ENCODE measurements at places on chromosomes 7 and 10. TPM values are rescaled to one million over a fixed set of nuclear protein-coding genes. Genes with fewer than 3 reads are reported as not detected.

- H3K27me3 ChIP-seq = peaks cover 30% of the 10 kb centered on the region
- no peak for DNase-seq
- no peak overlapping the region for H3K27ac ChIP-seq
- H3K36me3 ChIP-seq = no peaks in the 10 kb centered on the region
Measured at GRCh38 chr10:79496896-79497295, 15.4 kb upstream of the EIF5AL1 start.

- no peak for DNase-seq
- H3K36me3 ChIP-seq = no peaks in the 10 kb centered on the region
- no peaks in the 10 kb centered on the region for H3K27me3 ChIP-seq
- H3K4me1 ChIP-seq = no peaks in the 10 kb centered on the region
- no peak overlapping the region for H3K27ac ChIP-seq
Measured at GRCh38 chr10:2431961-2432360, 635.4 kb upstream of the PFKP start.

DNA sequence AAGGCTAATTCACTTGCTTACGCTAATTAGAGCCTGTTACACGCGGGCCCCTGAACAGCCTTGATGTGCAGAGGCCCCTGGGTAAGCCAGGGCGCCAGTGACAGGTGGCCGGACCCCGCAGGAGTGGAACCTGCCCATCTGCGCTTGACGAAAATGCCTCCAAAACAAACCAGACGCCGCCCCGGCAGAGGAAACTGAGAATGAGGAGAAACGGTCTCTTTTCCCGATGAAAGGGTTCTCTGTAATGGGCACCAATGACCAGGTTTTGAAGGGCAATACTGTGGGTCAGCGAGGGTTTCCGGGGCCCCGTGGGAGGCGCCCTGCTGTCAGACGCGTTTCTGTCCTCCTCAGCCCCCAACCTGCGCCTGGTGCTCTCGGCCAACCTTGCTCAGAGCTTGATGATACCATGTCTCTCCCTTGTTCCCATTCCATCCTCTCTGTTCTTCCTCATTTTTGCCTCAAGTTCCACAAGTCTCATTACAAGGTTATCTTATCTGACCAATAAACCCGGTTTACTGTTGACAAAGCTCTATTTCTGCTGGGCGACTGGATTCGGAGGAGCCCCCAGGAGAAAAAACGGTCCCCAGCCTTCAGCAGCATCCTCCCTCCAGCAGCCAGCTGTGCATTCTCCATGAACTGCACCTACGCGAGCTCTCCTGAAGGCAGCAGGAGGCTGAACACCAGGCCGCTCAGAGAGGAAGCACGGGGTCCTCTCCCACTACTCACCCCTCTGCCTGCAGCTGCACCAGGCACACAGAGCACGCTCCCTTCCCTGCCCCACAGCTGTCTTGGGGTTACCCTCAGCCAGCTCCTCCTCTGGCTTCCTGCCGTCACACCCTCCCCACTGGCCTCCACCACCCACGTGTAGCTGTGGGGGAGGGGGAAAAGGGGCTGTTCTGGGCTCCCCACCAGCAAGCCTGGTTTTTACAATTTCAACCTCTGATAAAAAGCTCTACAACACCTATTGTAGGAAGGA is 202.0 kb downstream of the MAD1L1 start:
- H3K4me1 ChIP-seq = peaks cover 16% of the 10 kb centered on the region
- peak overlapping the region; percentile 27 for H3K27ac ChIP-seq
- DNase-seq = peak; percentile 38
- H3K36me3 ChIP-seq = peaks cover 25% of the 10 kb centered on the region
- no peak overlapping the region for H3K4me3 ChIP-seq
- no peaks in the 10 kb centered on the region for H3K27me3 ChIP-seq

DNA sequence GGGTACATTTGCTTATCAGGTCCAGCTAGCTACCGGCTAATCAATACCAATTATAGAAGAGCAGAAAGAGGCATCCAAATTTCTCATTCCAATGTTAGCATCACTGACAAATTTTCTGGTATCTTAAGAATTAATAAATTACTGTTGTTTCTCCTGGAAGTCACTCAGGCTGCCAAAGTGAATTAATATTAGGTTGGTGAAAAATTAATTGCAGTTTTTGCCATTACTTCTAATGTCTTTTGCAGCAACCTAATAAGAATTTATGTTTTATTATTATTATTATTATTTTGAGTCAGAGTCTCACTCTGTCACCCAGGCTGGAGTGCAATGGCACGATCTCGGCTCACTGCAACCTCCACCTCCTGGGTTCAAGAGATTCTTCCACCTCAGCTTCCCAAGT is 979.9 kb downstream of the TYW1 start:
- no peaks in the 10 kb centered on the region for H3K4me1 ChIP-seq
- no peaks in the 10 kb centered on the region for H3K36me3 ChIP-seq
- no peak overlapping the region for H3K27ac ChIP-seq
- no peak overlapping the region for H3K4me3 ChIP-seq
- DNase-seq = no peak
- no peaks in the 10 kb centered on the region for H3K27me3 ChIP-seq

GRCh38 chr10:128576943-128577670 is 450.9 kb upstream of the MKI67 start:
- no peak for DNase-seq
- no peaks in the 10 kb centered on the region for H3K36me3 ChIP-seq
- H3K27me3 ChIP-seq = peaks cover 2% of the 10 kb centered on the region
- no peak overlapping the region for H3K4me3 ChIP-seq
- H3K4me1 ChIP-seq = no peaks in the 10 kb centered on the region

GRCh38 chr10:74502963-74503608 is 323.3 kb upstream of the KAT6B start:
- no peak for DNase-seq
- peaks cover 10% of the 10 kb centered on the region for H3K4me1 ChIP-seq
- peaks cover 34% of the 10 kb centered on the region for H3K36me3 ChIP-seq
- peak overlapping the region; percentile 1 for H3K27ac ChIP-seq
- H3K27me3 ChIP-seq = no peaks in the 10 kb centered on the region

DNA sequence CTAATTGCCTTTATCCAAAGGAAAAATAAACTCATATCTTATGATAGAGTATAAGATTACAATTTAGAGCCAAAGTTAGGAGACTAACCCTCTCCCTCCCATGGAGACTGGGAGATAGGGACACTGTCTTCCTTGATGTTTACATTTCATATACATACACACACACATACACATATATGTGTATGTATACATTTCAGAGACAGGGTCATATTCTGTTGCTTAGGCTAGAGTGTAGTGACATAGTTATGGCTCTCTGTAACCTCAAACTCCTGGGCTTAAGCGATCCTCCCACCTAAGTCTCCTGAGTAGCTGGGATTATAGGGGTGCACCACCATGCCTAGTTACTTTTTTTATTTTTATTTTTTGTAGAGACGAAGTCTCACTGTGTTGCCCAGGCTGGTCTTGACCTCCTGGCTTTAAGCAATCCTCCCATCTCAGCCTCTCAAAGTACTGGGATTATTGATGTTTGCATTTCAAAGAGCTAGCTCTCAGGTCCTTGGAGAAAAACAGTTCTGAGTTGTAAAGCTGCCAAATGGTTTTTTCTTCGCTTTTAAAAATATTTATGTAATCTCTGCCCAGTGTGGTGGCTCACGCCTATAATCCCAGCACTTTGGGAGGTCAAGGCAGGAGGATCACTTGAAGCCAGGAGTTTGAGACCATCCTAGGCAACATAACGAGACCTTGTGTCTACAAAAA is 8.1 kb upstream of the REPIN1 start:
- peaks cover 4% of the 10 kb centered on the region for H3K27me3 ChIP-seq
- peaks cover 52% of the 10 kb centered on the region for H3K4me1 ChIP-seq
- no peak for DNase-seq
- H3K4me3 ChIP-seq = peak overlapping the region; percentile 16
- peaks cover 3% of the 10 kb centered on the region for H3K36me3 ChIP-seq
- H3K27ac ChIP-seq = peak overlapping the region; percentile 73

DNA sequence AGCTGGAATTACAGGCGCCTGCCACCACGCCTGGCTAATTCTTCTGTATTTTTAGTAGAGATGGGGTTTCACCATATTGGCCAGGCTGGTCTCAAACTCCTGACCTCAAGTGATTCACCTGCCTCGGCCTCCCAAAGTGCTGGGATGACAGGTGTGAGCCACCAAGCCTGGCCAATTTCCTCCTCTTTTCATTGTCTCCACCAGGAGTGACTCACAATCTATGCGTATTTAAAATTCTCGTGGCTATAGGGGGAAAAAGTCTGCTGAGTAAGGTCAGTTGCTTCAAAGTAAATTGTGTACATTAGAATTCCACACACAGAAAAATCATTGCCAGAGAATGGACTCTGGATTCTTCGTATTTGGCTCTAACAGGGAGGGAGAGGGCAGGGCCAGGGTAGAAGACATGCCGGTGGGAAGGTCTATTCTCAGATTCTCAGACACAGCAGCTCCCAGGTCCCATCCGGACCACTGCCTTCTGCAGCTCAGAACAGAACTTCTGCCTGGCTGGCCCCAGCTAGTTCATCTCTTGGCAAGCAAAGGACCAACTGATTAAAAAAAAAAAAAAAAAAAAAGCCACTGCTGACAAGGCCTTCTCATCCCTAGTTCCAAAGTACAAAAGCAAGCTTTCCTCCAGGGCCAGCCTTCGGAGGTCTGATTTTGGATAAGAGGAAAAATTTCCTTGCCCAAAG is 22.2 kb downstream of the PSPH start:
- DNase-seq = no peak
- H3K27me3 ChIP-seq = no peaks in the 10 kb centered on the region

GRCh38 chr7:80804589-80804988 is 114.3 kb downstream of the SEMA3C start:
- no peak for DNase-seq
- H3K27me3 ChIP-seq = no peaks in the 10 kb centered on the region
- no peak overlapping the region for H3K27ac ChIP-seq
- H3K4me3 ChIP-seq = no peak overlapping the region
- H3K36me3 ChIP-seq = no peaks in the 10 kb centered on the region

DNA sequence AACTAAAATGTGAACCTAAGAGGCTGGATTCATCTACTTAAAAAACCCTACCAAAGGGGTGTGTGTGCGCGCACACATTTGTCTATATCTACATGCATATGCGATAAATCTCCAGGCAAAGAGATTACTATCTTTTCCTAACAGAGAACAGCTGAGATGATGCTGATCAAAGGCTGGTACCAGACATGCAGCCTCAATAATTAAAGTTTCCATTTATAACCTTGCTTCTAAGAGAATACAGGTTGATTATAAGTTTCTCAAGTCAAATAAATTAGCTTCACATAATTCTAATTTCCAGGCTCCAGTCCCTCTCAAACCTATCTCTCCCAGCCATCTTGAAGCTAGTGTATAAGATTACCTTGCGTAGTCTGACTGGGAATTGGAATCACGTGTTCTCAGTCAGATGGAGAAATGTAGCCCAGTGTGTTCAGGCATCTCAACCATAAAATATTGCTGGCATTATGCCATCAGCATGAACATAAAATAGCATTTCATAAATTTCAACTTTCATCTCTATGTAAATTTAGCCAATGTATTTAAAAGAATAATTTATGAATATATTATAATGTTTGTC is 1062.0 kb downstream of the XPNPEP1 start:
- H3K36me3 ChIP-seq = no peaks in the 10 kb centered on the region
- no peaks in the 10 kb centered on the region for H3K4me1 ChIP-seq
- no peak for DNase-seq

- H3K4me1 ChIP-seq = peaks cover 59% of the 10 kb centered on the region
- DNase-seq = peak; percentile 98
- peak overlapping the region; percentile 89 for H3K27ac ChIP-seq
- no peaks in the 10 kb centered on the region for H3K27me3 ChIP-seq
- peak overlapping the region; percentile 72 for H3K4me3 ChIP-seq
Measured at GRCh38 chr10:15168786-15169554, 477 bp upstream of the NMT2 start.

- H3K4me3 ChIP-seq = no peak overlapping the region
- H3K36me3 ChIP-seq = no peaks in the 10 kb centered on the region
- H3K4me1 ChIP-seq = no peaks in the 10 kb centered on the region
- no peaks in the 10 kb centered on the region for H3K27me3 ChIP-seq
Measured at GRCh38 chr7:119935418-119936025, 337.5 kb upstream of the KCND2 start.

DNA sequence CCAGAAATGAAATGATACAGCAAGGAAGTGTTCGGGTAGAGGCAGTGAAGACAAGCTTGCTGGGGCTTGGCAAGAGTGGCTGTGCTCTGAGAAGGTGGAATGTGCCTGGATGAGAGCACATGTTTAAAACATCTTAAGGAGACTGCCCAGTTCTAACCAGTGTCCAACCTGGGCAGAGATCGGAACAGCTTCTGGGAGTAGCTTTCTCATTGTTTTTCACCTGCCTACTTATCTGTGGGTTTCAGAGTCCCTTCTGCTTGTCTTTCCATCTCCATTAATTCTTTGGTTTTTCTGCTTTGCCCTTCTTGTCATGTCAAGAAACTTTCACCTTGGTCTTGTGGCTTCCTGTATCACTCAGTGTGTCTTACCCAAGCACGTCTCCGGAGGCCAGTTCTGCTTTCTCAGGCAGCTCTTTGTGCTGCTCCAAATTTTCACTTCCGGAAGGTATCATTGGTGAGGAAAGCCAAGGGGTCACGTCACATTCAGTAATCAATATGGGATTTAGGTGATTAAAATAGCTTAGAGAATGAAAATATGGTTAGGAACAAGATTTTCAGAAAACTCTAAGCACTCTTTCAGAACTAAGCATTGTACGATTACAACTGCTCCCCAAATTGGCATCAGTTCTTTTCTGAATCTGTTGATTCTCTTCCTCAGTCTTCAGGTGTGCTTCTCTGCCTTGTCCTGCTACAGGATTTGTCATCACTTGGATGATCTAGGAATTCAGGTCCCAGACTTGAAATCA is 5.5 kb upstream of the LAMB4 start:
- peaks cover 39% of the 10 kb centered on the region for H3K4me1 ChIP-seq
- peak overlapping the region; percentile 12 for H3K4me3 ChIP-seq
- peak; percentile 70 for DNase-seq
- no peaks in the 10 kb centered on the region for H3K27me3 ChIP-seq

DNA sequence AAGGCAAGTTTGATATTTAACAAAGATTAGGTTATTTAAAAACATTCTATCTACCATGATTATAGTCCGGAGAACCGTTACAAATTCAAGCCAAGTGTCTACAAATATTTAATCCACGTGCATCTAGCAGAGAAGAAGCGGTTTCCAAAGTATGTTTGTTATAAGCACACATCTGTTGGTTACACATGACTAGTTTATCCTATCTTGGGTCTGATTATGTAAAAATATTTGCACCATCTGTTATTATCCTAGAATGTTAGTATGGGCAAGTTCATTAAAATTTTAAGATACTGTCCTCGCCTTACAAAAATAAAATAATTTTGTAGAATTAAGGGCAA is 289.2 kb upstream of the VSTM2A start:
- no peaks in the 10 kb centered on the region for H3K27me3 ChIP-seq
- no peaks in the 10 kb centered on the region for H3K36me3 ChIP-seq
- no peak for DNase-seq
- no peak overlapping the region for H3K4me3 ChIP-seq
- H3K4me1 ChIP-seq = no peaks in the 10 kb centered on the region
- no peak overlapping the region for H3K27ac ChIP-seq

The PHKG1 gene
- total RNA-seq = 1.7 TPM

The DTX2 gene
- 28.0 TPM for total RNA-seq

The MKI67 gene
- 356 TPM for total RNA-seq

The EXOSC1 gene
- 48.2 TPM for total RNA-seq

The KIAA1549 gene
- 1.2 TPM for total RNA-seq

Measured in activated CD8-positive, alpha-beta T cell treated with anti-CD3 and anti-CD28 coated beads, Interleukin-2, amount 10 ng/mL, durations not matched to agents 7 days and 5 days (primary cell).